ENCODE measurements at places on chromosomes 3 and 15.
A peak's percentile ranks its signal among the peaks of the same experiment; 100 is the strongest.

DNA sequence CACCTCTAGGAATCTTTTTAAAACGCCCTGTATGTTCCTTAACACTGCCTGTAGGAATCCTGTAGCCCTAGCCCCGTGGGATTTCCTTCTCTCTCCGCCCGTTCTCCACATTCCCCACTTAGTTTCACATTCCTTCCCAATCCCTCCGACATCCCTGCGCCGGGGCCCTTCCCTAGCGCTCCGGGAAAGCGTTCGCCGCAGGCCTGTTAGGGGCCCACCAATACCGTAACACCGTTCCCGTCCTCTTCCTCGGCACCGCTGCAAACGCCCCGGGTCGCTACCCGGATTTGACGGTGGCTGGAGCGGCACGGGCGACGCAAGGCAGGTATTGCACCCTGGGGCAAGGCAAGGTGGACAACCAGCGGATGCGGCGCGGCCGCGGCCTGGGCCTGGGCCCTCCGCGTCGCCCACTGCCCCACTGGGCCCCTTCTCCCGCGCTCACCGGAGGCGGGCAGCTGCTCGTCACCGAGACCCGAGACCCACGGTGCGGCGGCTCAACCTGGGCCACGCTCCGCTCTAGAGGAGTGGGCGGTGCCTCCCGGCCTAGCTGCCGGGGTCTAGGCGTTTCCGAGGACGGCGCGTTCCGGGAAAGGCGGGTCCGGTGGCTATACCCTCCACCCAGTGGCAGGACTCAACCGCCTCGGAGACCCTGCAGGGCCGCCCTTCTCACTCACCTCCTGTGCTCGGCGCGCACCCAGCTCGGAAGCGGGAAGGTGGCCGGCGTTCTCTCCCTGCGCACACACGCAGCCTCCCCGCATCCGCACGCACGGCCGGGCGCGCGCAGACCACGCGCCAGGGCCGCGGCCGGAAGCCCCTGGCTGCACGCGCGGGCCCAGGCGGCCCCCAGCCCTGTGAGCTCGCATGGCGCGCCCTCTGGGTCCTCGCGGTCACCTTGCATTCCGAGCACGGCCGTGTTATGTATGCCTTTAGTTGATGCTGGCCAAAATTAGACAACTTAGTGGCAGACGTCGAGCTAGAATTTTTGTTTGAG is at the start of gene B3GALNT1:
Gene B3GALNT1, minus strand, starts transcription at position 789 of the 991 bp plus-strand sequence. CDS start 18,595 bp downstream, outside the sequence.
- peak; percentile 55 for DNase-seq

GRCh38 chr3:96776818-96777217 is 37.6 kb upstream of the EPHA6 start:
- no peak for DNase-seq

- DNase-seq: no peak
These were observed 79.5 kb upstream of the PRR23C start for GRCh38 chr3:139124197-139124596.

DNA sequence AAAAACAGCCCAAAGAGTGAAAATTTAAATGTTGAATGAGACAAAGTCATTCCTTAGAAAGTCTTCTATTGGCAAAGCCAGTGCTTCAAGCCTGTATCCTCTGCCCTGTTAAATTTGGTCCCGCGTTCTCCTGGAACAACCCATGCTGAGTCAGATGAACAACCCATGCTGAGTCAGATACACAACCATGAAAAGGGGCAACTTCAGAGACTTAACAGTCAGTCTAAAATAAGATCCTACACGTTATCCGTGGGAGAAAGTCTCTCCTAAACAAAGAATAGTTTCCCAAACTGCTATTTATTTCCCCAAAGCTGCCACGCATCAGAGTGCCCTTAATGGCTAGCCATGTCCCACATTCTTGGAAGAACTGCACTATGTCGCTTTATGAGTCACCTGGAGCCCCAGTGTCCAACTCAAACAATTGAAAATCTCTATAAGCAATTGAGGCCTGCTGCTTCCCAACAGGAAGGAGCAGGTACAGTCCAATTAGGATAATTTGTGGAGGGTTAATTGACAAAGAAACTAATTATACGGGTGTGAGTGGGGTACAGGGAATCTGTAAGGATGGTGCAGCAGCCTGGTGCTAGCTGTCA is 66.1 kb downstream of the WHAMM start:
- DNase-seq: no peak

- no peak for DNase-seq
These were observed 7.6 kb downstream of the SHF start for GRCh38 chr15:45180201-45180600.

GRCh38 chr15:51775967-51776816 is 24.8 kb downstream of the TMOD2 start:
- DNase-seq: peak; percentile 54

GRCh38 chr3:11560746-11561145 is 83.0 kb downstream of the VGLL4 start:
- DNase-seq: no peak

GRCh38 chr3:48405343-48405881 is 24.5 kb downstream of the PLXNB1 start:
- no peak for DNase-seq

- DNase-seq: no peak
These were observed 22.9 kb downstream of the SIAH2 start for GRCh38 chr3:150739877-150740645.

- DNase-seq: no peak
These were observed 114.2 kb downstream of the PGPEP1L start for GRCh38 chr15:98893401-98893800.

- no peak for DNase-seq
These were observed 1020.2 kb downstream of the SQOR start for GRCh38 chr15:46654993-46655392.
